ENCODE measurements at places on chromosomes 5 and 9.

DNA sequence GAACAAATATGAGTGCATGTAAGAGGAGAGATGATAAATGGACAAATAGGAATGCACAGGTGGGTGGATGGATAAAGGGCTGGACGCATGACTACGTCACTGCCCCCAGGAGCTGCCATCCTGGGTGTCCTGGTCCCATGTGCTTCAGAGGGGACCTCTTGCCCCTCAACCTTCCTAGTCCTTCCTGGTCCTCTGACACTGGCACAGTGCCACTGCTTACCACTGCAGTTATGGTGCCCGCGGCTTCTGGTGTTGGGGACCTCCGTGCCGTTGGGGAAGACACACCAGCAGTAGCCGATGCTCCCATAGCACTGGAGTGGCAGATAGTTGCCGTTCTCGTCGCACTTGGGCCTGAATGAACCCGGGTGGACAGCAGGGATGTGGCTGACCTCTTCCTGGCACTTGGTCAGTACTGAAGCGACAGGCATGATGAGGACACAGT is 9.8 kb downstream of the CD74 start:
- no peak for DNase-seq

DNA sequence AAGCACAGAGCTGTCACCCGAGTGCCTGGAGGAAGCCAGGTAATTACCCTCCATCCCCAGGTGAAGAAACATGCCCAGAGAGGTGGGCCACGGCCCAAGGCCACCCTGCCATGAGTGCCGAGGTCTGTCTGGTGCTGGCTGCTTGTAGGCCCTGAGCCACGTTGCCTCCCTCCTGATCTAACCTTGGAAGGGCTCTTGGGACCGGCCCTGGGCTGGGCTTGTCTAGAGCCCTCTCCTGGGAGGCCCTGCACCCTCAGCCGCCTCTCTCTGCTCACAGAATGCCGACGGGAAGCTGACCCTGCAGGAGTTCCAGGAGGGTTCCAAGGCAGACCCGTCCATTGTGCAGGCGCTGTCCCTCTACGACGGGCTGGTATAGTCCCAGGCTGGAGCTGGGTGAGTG is 39.4 kb upstream of the HMCN2 start:
- DNase-seq, result no peak

- DNase-seq, result no peak
Observed at GRCh38 chr5:33334829-33335228, 105.9 kb upstream of the TARS1 start.

DNA sequence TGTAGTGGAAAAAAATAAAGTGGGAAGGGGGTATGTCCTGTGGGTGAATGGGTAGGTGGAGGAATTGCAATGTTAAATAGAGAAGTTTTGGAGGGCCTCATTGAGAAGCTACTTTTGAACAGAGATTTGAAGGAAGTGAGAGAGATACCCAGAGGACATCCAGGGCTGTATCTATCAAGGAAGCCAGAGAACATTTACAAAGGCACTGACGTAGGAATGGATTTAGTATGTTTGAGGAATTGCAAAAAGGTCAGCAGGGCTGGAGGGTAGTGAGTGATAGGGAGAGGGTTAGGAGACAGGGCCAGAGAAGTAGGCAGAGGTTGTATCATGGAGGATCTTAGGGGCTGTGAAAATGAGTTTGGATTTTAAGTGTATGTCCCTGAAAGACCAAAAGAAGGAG is 13.9 kb downstream of the PTTG1 start:
- DNase-seq, result no peak

DNA sequence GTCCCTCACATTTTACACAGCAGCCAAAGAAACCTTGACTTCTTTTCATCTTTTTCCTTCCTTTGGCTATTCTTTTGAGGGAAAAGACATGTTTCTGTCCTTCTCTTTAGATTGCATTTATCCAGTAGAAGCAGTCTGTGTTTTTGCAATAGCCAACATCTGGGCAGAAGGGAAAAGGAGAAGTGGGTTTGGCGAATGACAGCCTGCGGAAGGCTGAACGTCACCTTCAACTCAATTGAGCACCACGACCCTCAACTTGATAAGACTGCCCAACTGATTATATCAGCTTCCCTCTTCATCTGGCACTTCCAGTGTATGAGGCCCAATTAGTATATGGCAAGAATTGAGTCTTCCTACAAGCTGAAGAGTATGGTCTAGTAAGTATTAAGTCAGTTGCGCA is 1997.6 kb upstream of the WWC1 start:
- DNase-seq, result no peak

DNA sequence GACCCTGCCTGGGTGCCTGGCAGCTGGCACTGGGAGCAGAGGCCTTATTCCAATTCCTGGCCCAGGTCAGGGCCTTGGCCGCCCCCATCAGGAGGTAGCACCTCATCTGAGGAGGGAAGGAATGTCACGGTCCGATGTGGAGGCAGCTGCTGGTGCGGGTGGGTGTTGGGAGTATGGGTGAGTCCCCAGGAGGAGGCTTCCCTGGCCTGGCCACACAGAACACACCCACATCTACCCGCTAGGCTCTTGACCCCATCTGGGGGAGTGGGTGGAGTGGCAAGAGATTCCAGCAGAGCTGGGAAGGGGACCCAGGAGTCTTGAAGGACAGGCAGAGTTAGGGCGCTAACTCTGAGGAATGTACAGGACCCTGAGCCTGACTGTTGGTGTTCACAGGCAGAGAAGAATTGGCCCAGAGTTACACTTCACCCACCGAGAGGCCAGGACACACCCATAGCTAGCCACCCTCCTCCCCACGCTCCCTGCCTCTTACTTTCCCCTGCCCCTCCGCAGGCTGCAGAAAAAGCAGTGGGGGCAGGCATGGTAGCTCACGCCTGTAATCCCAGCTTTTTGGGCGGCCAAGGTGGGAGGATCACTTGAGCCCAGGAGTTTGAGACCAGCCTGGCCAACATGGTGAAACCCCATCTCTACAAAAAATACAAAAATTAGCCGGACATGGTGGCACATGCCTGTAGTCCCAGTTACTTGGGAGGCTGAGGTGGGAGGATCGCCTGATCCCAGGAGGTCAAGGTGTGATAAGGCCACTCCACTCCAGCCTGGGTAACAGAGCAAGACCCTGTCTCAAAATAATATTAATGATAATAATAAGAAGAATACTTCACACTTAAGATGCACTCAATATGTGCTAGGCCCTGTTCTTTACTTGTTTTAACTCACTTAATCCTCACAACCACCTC is 6.0 kb downstream of the OLFML2A start:
- DNase-seq, result no peak

DNA sequence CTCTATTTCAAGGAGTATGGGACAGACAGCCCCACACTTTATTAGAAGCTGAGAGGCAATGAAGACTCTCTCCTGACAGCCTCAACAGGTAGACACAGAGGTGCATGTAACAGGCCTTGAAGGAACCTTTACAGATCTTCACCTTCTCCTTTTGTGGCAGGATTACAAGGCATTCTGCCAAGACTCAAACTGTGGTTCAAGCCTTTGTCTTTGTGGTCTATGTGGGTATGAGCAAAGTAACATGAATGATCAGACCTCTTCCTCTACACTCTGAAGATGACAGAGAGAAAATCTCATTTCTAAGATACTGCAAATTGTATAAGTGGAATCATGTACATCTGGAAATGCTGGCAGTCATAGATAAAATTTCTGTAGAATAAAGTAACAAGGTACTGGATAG is 346.9 kb downstream of the CDH9 start:
- no peak for DNase-seq

GRCh38 chr9:115946530-115946929 is 207.1 kb upstream of the PAPPA start:
- DNase-seq, result no peak

Measured in iris pigment epithelial cell (primary cell).